Activated T-cell treated with anti-CD3 and anti-CD28 coated beads for 48 hours (primary cell): ENCODE measurements at places on chromosomes 11 and 22.

DNA sequence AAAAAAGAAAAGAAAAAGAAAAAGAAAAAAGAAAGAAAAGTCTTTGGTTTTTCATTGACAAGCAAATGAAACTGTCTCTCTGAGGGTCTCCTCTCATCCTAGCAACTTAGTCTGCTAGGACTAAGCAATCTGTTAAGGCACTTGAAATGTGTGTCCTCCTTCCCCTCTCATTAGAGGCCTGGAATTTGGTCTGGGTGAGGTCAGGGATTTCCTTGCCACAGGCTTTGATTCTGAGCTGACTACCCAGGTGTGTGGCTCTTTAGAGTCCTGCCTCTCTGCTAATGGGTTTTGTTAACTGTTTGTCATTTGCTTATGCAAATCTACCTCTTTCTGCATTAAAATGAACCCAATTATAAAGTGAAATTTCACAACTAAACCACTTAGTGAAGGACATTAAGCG is 18.3 kb upstream of the PKNOX2 start:
- DNase-seq, result no peak

DNA sequence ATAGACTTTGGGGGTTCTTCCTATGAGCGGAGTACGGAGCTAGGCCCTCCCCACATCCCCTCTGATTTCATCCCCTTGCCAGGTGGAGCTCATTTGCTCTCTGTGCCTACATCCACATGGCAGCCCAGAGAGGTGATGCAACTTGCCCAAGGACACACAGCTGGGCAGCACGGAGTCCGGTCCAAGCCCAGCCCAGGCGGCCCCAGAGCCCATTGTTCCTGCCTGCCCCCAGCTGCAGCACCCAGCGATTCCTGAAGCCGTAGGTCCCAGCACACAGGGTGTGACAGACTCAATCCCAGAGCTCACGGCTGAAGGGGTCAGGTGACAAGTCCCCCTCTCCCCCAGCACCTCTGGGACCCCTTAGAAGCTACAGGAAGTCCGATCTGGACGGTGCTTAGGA is 22.2 kb upstream of the RFPL3 start:
- no peak for DNase-seq

DNA sequence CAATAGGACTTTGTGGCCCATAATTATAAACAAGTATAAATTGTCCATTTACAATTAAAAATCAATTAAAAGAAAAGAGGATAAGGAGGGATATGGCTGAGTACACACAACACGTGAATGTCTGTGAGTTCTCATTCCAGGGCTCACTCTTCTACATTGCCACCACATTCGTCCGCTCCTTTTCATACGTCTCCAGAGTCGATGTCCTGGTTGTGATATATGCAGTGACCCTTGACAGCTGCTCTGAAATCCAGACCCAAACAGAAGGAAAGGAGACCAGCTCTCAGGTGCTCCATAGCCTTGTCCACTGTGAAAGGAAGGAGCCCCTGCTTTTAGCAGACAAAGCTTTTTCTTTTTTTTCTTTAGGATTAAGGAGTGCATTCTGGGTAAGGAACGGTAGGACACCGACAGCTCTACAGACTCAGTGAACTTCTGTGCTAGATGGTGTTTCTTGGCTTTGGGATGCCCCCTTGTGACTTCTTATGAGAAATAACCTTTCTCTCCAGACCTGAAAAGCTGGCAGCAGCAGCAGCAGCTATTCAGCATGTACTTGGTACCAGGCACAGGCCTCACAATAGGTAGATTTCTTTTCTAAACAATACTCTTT is 19.7 kb upstream of the DNAJB13 start:
- no peak for DNase-seq

DNA sequence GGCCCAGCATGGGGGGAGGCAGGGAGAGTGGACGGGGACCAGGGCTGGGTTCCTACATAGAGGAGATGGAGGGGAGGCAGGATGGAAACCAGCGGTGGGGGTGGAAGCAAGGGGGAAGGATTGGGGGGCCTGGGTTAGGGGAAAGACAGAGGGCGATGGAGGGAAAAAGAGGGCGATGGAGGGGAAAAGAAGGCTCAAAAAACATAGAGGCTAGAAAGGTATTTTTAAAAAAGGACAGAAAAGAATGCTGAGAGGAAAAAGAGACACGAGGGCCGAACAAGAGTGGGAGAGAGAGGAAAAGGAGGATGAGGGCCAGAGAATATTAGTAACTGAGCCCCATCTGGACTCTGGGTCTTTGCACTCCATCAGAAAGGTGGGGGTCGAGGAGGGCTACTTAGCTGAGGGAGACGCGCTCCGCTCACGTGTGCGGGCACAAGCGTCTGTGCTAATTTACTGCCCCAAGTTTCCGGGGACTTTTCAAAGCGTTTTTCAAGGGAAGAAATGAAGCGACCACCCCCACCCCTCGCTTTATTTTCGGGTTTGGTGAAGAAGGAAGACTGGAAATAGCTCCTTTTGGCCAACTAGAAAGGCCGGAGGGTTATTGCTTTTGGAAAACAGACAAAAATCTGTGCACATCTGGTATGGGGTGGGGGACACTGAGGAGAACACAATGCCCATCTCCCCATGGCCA is 14.5 kb downstream of the PAX6 start:
- no peak for DNase-seq
